ENCODE measurements at places on chromosomes 1 and 21. TPM values are rescaled to one million over a fixed set of nuclear protein-coding genes. Genes with fewer than 3 reads are reported as not detected.

- no peak for DNase-seq
Observed at GRCh38 chr1:193419295-193419694, 232.9 kb upstream of the B3GALT2 start.

DNA sequence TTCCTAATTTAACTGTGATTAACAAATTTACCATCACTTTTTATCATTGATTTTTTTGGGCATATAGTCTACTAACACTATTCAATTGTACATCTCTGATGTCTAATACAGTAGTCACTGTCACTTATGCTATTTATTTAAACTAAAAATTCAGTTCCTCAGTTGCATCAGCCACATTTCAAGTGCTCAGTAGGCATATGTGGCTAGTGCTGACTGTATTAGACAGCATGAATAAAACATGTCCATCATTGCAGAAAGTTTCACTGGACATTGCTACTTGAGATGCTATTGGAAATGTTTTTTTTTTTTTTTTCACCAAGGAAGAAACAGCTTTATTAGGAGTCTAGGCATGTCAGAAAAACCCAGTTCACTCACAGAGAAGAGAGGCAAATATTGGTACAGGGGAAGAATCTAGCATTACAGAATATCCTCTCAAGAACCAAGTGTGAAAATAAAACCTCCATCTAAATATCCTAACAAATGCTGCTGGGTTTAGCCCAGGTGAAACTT is 108.1 kb upstream of the GNG4 start:
- no peak for DNase-seq

GRCh38 chr1:110594456-110595352 is 11.5 kb downstream of the KCNA2 start:
- no peak for DNase-seq

- no peak for DNase-seq
Observed at GRCh38 chr1:206521127-206521526, 13.8 kb downstream of the RASSF5 start.

DNA sequence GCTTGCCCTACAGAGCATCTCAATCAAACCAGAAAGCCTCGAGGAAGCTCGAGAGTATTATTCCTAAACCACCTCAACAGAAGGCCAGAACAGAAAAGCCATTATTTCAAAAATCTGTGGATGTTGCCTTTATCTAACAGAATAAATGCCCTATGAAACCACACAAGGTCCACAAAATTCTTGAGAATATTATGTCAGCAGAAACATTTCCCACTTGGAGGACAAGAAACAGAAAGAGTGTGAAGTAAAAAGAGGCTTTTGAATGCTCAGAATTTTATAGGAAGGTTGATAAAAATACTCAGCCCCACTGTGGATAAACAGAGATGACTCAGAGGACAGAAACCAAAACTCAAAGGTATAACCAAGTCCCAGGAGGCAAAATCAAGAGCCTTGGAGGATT is 146.4 kb upstream of the LRRC7 start:
- DNase-seq: no peak

DNA sequence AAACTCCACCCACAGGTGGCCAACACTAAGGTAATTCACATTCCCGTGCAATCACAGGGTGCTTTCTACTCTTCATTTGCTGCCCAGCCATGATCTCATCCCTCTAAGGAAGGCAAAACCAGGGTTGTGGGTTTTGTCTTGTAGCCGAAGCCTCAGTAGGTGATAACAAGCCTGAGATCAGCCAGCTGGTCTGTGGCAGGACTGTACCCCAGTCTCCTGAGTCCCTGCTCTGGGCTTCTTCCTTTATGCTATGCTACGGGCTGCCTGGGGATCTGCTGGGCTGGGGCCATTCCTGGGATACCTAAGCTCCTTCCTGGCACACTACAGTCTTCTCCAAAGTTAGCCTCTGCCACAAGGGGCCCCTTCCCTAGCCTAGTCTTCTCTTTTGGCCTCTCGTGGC is 9.8 kb downstream of the PPFIA4 start:
- DNase-seq: no peak

GRCh38 chr1:57192222-57192621 is 226.4 kb upstream of the C8B start:
- no peak for DNase-seq

DNA sequence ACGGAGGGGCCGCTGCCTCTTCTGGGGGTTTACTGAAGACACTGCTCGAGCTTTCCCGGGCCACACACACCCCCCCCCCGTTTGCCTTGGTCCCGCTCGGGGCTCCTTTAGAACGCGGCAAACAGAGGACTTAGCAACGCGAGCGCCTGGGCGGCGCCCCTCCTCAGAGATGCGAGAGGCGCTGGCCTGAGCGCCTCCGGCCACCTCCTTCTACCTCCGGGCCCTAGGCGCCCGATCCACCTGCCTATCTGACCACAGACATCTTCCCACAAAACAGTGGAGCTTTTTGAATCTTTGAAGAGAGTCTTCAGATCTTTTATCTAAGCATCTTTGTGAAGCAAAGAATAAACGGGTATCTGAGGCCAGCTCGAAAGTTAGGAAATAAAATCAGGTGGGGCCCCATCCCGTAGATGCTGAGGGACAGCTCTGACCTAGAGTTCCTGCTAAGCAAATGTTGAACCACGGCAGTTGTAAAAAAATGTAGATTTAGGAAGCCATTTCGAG is 436 bp upstream of the TTLL7 start:
- no peak for DNase-seq

The ILDR2 gene
- 5.8 TPM for total RNA-seq

The CRABP2 gene
- 2.0 TPM for total RNA-seq

The PUSL1 gene
- total RNA-seq: 24.2 TPM

The ADCY10 gene
- 0.17 TPM for total RNA-seq

The KRTAP13-2 gene
- total RNA-seq: not detected

Measured in esophagus muscularis mucosa (tissue), 4 donors.